ENCODE measurements at places on chromosomes 4 and X. TPM values are rescaled to one million over a fixed set of nuclear protein-coding genes. Genes with fewer than 3 reads are reported as not detected.

Gene EMCN
- total RNA-seq, result not detected

Gene WWC2
- 17.0 TPM for total RNA-seq

Gene TMEM271
- total RNA-seq, result not detected

Gene DIPK2B
- not detected for total RNA-seq
